Endodermal cell (in vitro differentiated cells): ENCODE measurements at places on chromosomes 4 and X. TPM values are rescaled to one million over a fixed set of nuclear protein-coding genes. Genes with fewer than 3 reads are reported as not detected.

CITED1 gene
- 0.40 and 0.93 TPM in 2 replicates for total RNA-seq

DNA sequence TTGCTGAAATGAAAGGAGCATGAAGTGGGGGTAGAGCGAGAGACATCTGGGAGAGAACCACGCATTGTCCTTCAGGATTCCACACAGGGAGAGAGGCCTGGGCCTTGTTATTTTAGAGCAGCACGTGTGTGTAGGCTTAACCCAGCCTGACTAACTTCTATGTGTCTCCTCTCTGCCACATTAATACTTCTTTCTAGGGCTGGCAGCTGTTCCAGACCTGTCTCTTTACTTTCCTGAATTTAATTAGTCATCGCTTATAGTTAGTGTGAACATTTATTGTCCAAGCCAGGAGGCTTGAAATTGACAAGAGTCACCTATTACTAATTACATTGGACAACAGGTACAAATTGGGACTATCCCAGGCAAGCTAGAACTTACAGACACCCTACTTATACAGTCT, 51.3 kb downstream of the SMAD1 start:
- no peak for DNase-seq

GRCh38 chrX:3545901-3546300, 167.5 kb downstream of the PRKX start:
- no peak for DNase-seq

- DNase-seq: no peak
Measured at GRCh38 chr4:144663834-144664475, 18.0 kb downstream of the HHIP start.
